ENCODE measurements at places on chromosomes 16 and 17.

- peak; percentile 50 for DNase-seq
- no peak overlapping the region for H3K4me3 ChIP-seq
- H3K4me1 ChIP-seq, result peaks cover 23% of the 10 kb centered on the region
- H3K36me3 ChIP-seq, result no peaks in the 10 kb centered on the region
- H3K27ac ChIP-seq, result no peak overlapping the region
These were observed 192.8 kb downstream of the XYLT1 start for GRCh38 chr16:17277981-17278381.

DNA sequence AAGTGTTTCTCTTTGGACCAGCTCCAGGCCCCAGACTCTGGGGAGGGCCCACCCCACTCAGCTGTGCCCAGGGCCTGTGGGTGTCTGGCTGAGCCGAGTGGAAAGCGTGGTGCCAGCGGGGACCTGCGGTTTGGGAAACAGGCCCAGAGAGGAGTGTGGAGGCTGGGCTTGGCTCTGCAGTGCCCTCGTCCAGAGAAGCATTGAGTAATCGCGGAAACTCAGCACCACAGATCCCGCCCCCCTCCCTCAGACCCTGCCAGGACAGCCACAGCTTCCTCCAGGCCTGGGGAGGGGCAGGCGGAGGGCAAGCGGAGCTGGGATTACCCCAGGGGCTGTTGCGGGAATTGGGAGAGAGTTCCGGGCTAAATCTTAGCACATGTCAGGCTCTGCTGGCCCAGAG lies 14.6 kb upstream of the PITPNA start:
- no peaks in the 10 kb centered on the region for H3K27me3 ChIP-seq
- H3K4me1 ChIP-seq, result peaks cover 6% of the 10 kb centered on the region
- H3K36me3 ChIP-seq, result no peaks in the 10 kb centered on the region

- H3K4me3 ChIP-seq, result no peak overlapping the region
- no peaks in the 10 kb centered on the region for H3K27me3 ChIP-seq
- H3K27ac ChIP-seq, result no peak overlapping the region
- peaks cover 12% of the 10 kb centered on the region for H3K4me1 ChIP-seq
- H3K36me3 ChIP-seq, result no peaks in the 10 kb centered on the region
These were observed 110.6 kb downstream of the PRKCA start for GRCh38 chr17:66412857-66413558.

DNA sequence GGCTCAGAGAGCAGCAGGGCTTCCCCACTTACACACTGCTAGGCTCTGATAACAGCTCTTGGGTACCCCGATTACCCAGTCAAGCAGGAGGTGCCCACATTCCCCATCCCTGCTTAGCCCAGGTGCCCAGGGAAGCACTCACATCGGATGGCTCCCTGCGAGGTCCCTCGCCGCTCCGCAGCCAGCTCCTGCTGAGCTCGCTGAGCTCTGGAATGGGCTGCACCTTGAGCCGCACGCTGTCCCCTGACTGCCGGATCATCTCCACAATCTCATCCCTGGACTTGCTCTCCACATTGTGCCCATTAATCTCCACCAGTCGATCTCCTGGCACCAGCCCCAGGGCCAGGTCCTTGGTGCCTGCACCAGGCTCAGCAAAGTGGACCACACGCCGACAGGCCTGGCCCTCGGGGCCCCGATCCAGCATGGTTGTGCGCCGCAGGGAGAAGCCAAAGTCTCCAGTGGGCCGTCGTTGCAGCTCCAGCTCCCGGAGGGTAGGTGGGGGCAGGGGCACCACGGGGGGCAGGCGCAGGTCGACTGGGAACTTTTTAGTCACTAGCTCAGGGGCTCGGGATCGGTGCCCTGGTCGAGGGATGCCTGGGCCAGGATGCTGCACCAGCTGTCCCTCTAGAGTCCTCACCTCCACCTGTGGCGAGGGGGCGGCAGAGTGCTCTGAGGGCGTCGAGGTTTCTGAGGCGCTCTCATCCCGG lies 14.2 kb downstream of the MYO18A start:
- H3K4me1 ChIP-seq, result peaks cover 10% of the 10 kb centered on the region
- no peak overlapping the region for H3K4me3 ChIP-seq
- no peak overlapping the region for H3K27ac ChIP-seq
- no peaks in the 10 kb centered on the region for H3K27me3 ChIP-seq

DNA sequence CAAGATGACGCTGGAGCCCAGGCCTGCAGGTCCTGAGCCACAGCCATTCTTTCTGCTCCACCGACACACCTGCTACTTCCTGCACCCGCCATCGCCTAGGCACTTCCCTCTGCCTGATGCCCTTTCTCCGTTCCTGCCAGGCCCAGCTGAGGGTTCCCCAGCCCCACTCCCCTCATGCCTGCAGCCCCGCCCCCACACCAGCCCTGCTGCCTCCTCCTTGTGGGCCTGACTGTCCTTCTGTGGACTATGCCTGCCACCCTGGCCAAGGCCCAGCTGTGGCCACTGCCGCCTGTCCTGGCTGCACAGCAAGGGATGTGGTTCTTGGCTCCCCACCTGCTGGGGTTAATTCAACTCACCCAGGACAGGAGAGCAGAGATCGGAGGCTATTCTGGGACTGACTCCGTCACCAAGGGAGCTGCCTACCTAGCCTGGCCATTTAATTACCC lies 7.5 kb downstream of the NATD1 start:
- H3K4me3 ChIP-seq, result no peak overlapping the region
- H3K27ac ChIP-seq, result no peak overlapping the region
- H3K27me3 ChIP-seq, result no peaks in the 10 kb centered on the region
- DNase-seq, result no peak
- H3K4me1 ChIP-seq, result peaks cover 16% of the 10 kb centered on the region

- no peaks in the 10 kb centered on the region for H3K27me3 ChIP-seq
- no peak for DNase-seq
- H3K27ac ChIP-seq, result no peak overlapping the region
- H3K36me3 ChIP-seq, result no peaks in the 10 kb centered on the region
- H3K4me1 ChIP-seq, result peaks cover 2% of the 10 kb centered on the region
These were observed 14.3 kb downstream of the ZNHIT3 start for GRCh38 chr17:36500745-36501225.

GRCh38 chr17:27571563-27572352 lies 59.2 kb upstream of the LGALS9 start:
- no peaks in the 10 kb centered on the region for H3K36me3 ChIP-seq
- H3K4me1 ChIP-seq, result peaks cover 5% of the 10 kb centered on the region
- no peak overlapping the region for H3K27ac ChIP-seq

GRCh38 chr17:82814834-82815233 lies 25.0 kb downstream of the ZNF750 start:
- no peak for DNase-seq
- no peak overlapping the region for H3K27ac ChIP-seq
- H3K4me1 ChIP-seq, result no peaks in the 10 kb centered on the region
- no peaks in the 10 kb centered on the region for H3K27me3 ChIP-seq
- peaks cover 3% of the 10 kb centered on the region for H3K36me3 ChIP-seq

DNA sequence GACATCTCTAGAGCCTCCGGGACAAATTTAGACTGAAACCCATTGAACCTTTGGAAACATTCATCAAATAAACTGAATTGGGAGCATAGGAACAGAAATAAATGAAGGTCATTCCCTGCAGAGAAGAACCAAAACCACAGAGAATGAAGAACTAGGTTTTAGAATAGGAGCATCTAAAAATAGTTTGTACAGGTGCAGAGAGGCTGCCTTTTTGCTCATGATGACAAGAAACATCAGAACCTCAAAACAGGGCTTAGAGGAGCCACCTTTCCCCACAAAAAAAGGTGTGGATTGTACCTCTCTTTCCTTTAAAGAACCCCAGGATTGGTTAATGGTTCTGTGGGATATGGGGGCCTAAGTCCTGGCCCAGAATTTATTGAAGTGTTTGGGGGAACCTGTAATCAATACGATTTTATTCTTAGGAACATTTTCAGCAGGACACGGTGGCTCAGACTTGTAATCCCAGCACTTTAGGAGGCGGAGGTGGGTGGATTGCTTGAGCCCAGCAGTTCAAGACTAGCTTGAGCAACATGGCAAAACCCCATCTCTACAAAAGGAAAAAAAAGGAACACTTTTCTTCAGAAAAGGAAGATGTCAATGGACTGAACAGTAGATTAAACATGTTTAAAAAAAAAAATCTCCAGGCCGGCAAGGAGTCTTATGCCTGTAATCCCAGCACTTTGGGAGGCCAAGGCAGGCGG lies 37.7 kb upstream of the SLC47A1 start:
- H3K27ac ChIP-seq, result no peak overlapping the region
- H3K36me3 ChIP-seq, result no peaks in the 10 kb centered on the region
- H3K27me3 ChIP-seq, result no peaks in the 10 kb centered on the region

GRCh38 chr17:42132941-42133340 lies 10.3 kb downstream of the HSPB9 start:
- H3K36me3 ChIP-seq, result no peaks in the 10 kb centered on the region
- DNase-seq, result no peak
- H3K27ac ChIP-seq, result no peak overlapping the region
- H3K27me3 ChIP-seq, result no peaks in the 10 kb centered on the region
